ENCODE measurements at places on chromosomes 7 and 10.

DNA sequence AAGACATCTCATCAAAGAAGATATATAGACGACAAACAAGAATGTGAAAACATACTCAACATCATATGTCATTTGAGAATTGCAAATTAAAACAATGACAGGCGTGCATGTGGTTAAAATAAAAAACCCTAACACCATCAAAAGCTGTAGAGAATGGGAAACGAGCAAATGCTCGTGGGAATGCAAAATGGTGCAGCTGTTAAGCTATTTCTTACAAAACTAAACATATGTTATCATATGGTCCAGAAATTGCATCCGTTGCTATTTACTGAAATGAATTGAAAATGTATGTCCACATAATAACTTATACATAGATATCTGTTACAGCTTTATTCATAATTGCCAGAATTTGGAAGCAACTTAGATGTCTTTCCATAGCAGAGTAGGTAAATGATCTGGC is 574.4 kb downstream of the TNS3 start:
- no peak for DNase-seq

GRCh38 chr7:28440055-28440601 is 27.8 kb downstream of the CREB5 start:
- DNase-seq = no peak

- DNase-seq = no peak
These were observed 24.7 kb downstream of the STAM start for GRCh38 chr10:17668435-17669184.

GRCh38 chr10:11180228-11180627 is 162.6 kb downstream of the CELF2 start:
- peak; percentile 60 for DNase-seq

GRCh38 chr7:26618449-26618848 is 245.9 kb downstream of the SKAP2 start:
- DNase-seq = no peak

DNA sequence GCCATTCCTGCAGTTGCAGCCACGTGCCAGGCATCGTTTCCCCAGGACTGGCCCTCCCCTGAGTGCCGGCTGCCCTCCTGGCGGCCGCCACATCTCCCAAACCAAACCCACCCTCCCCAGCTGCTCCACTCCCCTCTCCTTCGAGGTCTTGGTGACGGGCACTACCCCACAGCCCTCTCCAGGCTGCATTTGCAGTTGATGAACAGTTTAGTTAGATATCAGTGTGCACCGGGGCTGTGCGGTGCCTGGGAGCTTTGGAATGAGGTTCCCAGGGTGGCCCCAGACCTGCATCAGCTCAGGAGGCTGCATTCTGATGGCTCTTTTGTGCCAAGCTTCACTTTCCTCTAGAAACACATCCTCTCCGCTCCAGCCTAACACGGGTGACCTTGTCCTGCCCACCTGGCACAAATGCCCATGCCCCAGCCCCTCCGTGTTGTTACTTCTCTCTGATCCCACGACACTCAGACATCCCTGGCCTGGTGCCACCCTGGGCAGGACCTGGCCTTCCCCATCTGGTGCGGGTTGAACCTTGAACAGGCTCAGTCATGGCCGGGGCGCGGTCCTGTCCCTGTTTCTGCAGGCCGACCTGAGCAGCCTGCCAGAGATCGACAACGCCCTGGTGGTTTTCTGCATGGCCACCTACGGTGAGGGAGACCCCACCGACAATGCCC is 14.5 kb downstream of the TMEM120A start:
- DNase-seq = no peak

- no peak for DNase-seq
These were observed 36.0 kb downstream of the ANK3 start for GRCh38 chr10:60353519-60354258.

DNA sequence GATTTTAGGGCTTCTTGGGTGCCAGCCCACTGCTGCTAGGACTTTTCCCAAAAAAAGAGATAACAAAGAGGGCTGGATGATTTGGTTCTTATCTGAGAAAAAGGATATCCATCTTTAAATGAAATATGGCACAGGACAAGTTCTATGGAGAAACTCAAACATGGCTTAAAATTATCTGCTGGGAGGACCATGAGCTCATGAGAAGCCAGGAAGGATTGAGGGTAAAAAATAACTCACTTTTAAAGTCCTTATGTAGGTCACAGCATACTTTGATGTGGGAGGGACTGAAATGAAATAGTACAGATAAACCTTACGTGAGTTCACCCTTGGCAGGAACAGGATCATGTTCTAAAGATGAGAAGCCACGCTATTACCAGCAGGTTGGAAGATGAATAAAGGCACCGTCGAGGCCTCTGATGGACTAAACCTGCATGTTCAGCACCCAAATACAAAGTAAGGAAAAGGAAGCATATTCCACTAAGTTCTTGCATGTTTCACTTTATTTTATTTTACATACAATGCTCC is 369.2 kb upstream of the KLF6 start:
- no peak for DNase-seq

DNA sequence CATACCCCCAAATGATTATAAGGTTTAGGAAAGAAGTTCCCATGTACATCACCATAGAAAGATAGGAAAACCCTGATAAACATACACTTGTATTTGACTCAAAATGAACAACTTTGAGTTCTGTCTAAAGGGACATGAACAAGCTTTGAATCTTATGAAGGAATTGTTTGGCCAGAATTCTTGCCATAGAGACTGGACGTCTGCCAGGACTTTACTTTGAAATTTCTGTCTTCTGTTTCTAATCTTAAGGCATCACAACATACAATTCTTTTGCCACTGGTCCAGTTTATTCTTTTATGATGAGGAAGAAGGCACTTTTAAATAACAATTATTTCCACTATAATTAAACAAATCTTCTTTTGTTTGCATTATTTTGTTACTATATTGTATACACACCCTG is 26.2 kb upstream of the CYP26C1 start:
- DNase-seq = no peak

DNA sequence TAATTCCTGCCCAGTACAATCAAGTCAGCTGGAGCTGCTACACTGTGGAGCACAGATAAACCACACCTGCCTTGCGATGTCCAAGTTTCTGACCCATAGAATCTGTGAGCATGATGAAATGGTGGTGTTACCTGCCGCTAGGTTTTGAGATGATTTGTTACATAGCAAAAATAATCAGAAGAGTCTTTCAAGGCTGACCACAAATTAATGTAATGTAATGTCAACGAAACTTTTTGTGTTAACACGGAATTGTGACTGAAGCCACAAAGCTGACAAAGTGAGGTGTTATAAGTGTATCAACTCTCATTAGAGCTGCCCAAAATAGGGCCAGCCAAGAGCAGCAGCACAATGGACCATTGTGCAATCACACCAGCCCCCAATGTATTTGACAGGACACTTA is 75.7 kb downstream of the AHR start:
- no peak for DNase-seq

DNA sequence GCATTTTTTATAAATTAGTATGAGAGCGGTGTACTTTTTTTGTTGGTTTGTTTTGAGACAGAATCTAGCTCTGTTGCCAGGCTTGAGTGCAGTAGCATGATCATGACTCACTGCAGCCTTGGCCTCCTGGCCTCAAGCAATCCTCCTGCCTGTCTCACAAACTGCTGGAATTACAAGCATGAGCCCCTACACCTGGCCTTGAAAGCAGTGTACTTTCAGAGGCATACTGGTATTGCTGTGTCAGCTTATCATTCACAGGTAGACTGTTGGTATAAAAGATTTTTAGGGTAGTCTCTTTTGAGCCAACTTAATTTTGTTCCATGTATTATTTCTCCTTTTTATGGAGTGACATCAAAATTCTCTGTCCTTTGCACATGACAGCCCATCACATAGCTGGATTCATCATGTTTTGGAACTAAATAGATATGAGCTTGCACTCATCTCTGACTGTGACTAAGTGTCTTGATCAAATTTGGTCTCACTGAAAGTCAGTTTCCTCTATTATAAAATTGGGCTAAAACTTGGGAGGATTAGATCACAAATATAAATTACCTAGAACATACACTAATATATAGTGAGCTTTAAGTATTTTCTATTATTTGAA is 12.4 kb downstream of the GNAT3 start:
- DNase-seq = no peak

DNA sequence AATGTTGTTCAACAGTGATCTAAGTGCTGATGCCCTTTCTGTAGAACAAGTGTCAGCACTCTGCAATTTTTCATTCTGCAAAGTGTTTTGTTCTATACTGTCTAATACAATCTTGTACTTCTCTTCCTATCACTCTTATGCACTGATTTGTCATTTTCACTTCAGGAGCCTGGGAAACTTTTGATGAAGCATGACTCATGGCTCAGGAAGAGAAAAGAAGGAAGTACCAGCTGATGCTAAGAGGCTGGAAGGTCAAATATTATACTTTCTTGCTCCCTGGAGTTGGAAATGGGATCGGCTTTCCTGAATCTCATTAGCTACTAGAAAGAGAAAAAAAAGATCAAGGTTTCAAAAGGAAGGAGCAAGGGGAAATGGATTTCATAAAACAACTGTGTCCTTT is 45.8 kb downstream of the DGKI start:
- DNase-seq = no peak

- no peak for DNase-seq
These were observed 23.6 kb upstream of the PDLIM1 start for GRCh38 chr10:95314192-95314918.

DNA sequence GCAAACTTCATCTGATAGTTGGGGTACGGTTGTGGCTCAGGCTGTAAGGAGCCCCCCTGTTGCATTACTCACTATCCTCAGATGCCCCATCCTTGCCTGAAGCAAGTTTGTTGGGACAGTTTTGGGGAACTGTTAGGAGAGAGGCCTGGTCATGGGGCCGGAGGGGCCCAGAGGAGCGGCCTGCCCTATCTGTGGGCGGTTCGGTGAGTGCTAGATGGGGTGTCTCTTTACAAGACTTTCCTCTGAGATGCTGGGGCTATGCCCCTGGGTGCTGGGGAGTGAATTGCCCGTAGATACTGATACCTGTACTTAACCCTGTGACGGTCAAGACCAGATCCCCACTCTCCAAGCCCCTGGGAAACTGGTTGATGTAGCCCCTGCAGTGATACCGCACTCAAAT is 12.4 kb downstream of the CUX1 start:
- no peak for DNase-seq

- no peak for DNase-seq
These were observed 8.5 kb downstream of the CALML5 start for GRCh38 chr10:5490698-5491464.

DNA sequence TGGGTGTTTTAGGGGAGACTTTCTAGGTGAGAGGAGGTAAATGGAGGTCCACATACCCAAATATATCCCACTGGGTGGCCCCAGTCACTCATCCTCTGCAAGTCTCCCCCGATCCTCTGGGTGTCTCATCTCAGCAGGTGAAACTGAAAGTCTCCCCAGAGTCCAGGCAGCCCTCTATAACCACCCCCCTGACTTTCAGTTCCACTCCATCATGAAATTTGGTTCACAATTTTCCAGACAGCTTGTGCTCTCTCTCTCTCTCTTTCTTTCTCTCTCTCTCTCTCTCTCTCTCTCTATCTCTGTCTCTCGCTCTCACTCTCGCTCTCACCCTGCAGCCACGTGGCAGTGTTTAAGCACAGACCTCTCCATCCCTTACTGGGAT is 56.7 kb upstream of the ELN start:
- no peak for DNase-seq

GRCh38 chr10:93097386-93097785 is 23.7 kb downstream of the CYP26A1 start:
- no peak for DNase-seq

GRCh38 chr7:31027161-31027965 is 24.7 kb upstream of the ADCYAP1R1 start:
- no peak for DNase-seq

DNA sequence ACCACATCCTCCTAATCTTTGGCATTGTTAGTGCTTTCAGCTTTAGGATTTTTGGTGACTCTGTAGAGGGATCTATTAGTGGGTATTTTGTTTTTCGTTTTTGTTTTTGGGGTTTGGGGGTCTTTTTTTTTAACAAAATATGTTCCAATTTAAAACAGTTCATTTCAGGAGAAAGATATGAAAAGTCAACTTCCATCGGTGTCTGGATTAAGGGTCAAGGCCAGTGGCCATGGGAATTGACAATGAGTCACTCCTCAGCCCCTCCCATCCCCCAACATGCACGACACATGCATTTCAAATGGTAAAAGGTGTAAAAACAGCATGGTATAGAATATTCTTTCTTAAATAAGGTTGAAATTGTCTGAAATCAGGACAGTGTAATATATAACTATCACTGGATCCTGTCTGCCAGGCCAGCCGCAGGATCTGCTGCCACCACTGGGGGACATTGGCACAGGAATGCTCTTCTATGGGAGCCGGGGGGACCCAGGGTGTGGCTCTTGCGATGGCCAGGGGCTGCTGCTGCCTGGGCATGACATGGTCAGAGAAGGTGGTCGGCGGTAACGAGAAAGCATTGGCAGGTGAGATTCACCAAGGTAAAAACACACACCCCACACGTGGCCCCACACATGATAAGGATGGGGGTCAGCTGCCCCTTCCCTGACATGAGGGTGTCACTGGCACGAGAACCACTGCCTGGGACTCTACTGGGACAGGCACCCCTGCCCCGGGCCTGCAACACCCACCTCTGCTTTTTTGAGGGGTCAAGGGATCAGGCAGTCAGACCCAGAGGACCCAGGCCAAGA is 126.2 kb upstream of the KCTD7 start:
- no peak for DNase-seq

GRCh38 chr7:151408839-151409666 is 785 bp downstream of the WDR86 start:
- no peak for DNase-seq

DNA sequence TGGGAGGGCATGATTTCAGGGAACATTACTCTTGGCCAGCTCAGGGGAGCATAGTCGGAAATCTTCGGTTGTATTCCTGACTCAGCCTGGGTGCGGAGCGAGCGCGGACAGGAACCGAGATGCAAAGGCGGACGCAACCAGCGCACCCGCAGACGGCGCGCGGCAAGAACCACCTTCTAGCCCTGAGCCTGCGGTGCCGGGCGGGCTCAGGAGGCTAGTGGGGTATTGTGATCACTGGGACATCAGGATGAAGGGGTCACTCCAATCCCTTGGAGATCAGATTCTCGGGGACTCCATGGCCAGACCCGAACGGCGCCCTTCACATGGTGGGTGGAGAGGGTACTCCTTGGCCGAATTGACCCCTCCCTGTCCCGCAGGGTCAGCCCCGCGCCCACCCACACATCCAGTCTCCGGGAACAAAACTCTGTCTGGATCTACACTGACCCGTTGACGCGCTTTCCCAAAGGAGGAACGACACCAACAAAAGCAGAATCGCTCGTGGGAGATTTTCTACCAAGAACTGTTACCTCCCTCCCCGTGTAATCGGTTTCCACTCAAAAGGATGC is 730.5 kb downstream of the ZWINT start:
- no peak for DNase-seq

- peak; percentile 55 for DNase-seq
These were observed 473 bp downstream of the ADCK2 start for GRCh38 chr7:140673063-140673773.

- no peak for DNase-seq
These were observed 49.6 kb upstream of the TOMM7 start for GRCh38 chr7:22872096-22872807.
